ENCODE measurements at places on chromosomes 13 and 19.
A peak's percentile ranks its signal among the peaks of the same experiment; 100 is the strongest.

GRCh38 chr13:71854401-71854800 is 12.6 kb downstream of the DACH1 start:
- DNase-seq = no peak

DNA sequence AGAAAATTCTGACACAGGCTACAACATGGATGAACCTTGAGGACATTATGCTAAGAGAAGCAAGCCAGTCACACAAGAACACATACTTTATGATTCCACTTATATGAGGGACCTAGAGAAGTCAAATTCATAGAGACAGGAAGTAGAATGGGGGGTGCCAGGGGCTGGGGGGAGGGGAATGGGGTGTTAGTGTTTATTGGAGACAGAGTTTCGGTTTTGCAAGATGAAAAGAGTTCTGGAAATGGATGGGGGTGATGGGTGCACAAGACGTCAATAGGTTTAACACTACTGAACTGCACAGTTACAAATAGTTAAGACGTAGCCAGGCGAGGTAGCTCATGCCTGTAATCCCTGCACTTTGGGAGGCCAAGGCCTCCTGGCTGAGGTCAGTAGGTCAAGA is 3.5 kb upstream of the ZNF787 start:
- DNase-seq = no peak

DNA sequence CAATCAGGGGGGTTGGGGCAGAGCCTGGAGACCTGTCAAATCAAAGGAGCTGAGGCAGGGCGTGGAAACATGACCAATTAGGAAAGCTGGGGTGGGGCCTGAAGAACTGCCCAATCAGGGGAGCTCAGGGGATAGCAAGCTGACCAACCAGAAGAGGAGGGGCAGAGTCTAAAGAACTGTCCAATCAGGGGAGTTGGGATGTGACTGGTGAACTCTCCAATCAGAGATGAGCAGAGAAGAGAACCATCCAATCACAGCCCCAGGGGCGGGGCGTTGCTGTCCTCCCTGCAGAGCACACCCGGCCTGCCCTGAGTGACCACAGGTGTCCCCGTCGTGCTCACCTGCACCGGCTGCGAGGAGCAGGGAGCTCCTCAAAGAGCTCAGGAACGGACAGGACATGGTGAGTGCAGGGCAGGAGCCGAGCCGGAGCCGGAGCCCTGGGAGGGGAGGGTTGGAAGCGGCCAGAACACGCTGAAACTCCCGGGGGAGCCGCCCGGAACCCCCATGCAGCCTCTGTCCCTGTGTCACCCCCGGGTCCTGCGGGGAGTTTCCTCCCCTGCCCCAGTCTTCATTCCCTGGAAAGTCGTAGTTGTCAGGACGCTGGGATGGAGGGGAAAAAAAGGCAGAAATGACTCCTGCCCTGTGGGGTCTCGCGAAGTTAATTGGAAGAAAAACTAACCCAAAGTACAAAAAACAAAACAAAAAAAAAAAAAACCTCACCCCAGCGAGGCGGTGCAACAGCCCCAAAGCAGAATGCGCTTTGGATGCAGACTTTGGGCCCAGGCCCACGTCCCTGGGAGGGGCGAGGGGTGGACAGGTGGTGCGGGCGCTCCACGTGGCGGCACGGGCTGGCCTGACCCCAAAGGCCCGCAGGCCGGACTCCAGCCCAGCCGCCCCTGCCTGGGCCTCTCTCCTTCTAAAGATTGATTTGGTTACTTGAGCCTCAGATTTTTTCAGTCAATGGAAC is at the start of gene ZNF556:
ZNF556 (plus strand) TSS at position 311 of the 967 bp plus-strand sequence; CDS start at position 398, 87 bp downstream.
- peak; percentile 53 for DNase-seq

DNA sequence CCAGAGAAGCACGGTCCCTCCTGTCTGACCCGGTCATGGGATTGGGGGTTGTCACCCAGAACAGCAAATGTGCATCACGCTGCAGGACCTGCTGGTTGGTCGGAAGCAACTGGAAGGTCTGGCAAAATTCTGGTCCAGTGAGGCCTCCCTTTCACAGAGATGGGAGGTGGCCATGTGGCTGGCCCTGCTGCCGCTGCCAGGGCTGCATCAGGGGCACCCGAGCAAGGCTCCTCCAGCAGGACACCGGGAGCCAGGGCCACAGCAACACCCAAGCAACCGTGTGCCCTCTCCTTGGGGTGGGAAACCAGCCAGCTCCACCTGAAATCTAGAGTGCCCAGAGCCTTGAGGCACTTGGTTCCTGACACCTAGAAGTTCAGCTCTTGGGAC is 11.5 kb upstream of the GAS6 start:
- no peak for DNase-seq

DNA sequence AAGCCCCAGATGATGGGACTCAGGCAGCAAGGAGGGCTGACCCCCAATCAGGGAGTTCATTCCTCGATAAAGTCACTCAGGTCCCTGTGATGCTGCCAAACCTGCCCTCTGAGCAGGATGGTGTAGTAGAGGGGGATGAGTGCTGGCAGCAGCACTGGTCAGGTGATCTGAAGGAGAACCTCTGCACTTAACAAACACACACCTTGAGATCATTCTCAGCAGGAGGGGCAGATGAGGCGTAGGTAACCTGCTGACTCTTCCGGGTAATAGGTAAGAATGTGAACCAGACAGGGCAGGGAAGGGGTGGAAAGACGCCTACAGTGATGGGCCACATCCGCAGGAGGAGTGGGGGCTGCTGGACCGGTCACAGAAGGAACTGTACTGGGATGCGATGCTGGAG is 3.2 kb downstream of the ZNF446 start:
- no peak for DNase-seq

DNA sequence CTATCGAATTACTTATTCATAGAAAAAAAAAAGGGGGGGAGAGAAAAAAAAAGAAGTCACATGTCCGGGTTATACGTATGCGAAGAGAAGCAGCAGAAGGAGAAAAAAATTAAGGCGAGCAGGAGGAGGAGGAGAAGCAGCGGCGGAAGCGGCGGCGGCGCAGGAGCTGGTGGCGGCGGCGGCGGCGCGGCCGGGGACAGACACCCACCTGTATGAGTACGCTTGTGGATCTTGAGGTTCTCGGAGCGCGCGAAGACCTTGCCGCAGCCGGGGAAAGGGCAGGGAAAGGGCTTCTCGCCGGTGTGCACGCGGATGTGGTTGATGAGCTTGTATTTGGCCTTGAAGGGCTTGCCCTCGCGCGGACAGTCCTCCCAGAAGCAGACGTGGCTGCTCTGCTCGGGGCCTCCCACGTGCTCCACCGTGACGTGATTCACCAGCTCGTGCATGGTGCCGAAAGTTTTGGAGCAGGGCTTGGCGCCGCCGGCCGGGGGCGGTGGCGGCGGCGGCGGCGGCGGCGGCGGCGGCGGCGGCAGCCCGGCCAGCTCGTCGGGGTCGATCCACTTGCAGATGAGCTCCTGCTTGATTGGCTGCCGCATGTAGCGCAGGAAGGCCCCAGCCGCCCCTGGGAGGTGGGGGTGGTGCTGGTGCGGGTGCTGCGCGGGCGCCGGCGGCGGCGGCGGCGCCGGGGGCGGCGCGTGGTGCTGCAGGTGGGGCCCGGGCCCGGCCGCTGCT is 1.5 kb downstream of the ZIC5 start:
- peak; percentile 91 for DNase-seq

GRCh38 chr19:33134571-33135041 is 2.7 kb downstream of the WDR88 start:
- no peak for DNase-seq

- no peak for DNase-seq
Observed at GRCh38 chr13:32381539-32381938, 46.4 kb downstream of the N4BP2L1 start.

DNA sequence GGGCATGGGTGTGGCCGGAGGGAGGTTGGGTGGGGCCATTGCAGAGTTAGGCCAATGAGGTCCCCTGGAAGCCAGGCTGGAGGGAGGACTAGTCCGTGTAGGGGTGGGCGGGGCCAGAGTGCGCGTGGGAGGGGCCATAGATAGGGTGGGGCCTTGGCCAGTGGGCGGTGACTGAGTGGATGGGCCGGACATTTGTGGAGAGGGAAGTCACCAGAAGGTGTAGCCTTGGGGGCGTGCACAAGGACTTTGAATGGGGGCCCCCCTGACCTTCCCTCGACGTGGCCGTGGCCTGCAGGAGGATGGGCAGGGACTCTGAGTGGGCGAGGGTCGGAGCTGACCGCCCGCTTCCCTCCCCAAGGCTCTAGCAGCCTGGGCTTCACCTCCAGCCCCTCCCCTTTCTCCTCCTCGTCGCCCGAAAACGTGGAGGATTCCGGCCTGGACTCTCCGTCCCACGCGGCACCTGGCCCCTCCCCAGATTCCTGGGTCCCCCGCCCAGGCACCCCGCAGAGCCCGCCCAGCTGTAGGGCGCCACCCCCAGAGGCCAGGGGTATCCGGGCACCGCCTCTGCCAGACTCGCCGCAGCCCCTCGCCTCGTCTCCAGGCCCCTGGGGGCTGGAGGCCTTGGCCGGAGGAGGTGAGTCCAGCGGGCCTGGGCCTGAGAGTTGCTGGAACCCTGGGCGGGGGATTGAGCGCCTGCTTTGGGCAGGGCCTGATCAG is 16.5 kb upstream of the B3GNT3 start:
- DNase-seq = peak; percentile 54

DNA sequence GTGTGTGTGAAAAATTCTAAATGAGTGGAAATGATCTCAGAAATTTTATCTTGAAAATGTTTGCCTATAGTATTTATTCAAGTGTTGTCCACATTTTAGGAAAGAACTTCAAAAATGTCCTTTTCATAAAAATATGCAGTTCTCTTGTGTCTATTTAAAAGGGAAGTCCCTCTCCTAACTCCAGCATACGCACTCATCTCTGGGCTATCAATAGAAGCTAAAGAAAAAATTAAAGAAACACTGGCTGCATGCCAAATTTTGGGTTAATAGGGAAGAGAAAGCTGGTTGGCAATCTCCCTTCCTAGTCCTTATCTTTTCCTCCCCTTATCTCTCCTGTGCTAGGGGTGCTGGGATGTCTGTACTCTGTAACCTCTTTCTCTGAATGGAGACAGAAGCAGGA is 313.3 kb downstream of the ENOX1 start:
- no peak for DNase-seq

GRCh38 chr13:31274390-31274789 is 74.6 kb downstream of the B3GLCT start:
- no peak for DNase-seq

DNA sequence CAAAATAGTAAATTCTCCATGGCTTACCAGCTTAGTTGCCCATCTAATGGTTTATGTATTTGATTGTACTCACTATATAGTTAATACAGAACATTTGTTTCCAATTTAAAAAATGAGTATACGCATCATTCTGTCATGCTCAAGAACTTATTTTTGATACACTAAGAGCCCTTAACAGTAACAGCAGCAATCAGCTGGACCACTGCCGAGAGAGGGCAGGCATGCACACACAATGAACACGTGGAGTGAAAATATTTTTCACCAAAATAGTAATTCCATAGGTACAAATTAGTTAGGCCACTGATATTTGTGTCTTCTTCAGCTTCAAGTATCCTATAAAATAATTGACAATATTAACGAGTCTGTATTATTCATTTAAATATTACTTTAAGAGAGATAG is 109.9 kb downstream of the KLF12 start:
- no peak for DNase-seq

- peak; percentile 75 for DNase-seq
Observed at GRCh38 chr19:35495107-35496064, 5.1 kb upstream of the KRTDAP start.

- DNase-seq = no peak
Observed at GRCh38 chr19:19480688-19481087, 34.7 kb downstream of the TSSK6 start.

GRCh38 chr13:38412266-38412665 is 62.6 kb downstream of the UFM1 start:
- no peak for DNase-seq

DNA sequence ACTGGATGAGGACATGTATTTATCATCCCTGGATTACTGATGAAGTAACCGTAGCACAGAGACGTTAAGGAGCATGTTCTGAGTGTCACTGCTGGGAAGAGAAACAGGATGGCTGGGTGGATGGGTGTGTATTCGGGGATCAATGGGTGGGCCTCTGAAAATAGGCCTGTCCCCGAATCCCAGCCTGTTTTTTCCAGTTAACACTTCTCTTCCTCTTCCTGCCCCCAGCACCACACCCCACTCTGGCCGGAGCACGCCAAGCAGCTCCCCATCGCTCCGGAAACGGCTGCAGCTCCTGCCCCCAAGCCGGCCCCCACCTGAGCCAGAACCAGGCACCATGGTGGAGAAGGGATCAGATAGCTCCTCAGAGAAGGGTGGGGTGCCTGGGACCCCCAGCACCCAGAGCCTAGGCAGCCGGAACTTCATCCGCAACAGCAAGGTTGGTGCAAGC is 8.8 kb downstream of the GRAMD1A start:
- DNase-seq = no peak

DNA sequence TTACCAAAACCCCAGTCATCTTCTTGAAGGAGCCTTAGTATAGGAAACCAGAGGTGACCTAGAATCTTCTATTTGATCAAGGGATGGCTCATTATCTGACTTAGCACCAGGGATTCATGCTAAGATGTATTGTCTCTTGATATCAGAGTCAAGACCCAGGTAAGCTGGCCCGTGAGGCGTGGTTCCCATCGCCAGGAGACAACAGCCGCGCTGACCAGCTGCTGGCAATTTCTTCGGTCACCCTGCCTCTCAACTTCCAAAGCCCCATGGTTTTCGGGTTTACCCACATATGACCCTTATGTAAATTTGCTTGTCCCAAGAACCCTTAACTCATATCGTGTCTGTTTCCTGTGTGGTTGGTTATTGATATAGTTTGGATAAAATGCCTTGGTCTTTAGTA is 77.7 kb upstream of the VSTM2B start:
- DNase-seq = no peak

GRCh38 chr13:30009411-30009810 is 159.0 kb upstream of the UBL3 start:
- no peak for DNase-seq

DNA sequence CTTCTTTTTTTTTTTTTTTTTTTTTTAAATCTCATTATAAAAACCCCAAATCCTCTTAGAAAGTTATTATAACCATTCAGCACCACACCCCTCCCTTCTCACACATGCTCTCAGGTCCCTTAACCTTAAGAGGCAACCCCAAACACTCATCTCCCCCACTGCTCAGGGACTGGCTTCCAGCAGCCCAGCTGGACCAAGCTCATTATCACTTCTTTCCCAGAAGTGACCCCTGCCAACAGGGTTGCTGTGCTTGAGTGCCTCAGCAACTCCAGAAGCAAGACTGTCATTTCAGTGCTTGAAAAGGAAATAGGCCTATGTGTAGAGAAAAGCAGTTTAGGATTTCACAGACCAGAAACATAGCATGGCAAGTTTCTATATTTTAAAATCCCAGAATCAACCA is 84.3 kb downstream of the SLAIN1 start:
- DNase-seq = no peak

Measured in WERI-Rb-1 (cell line).